ENCODE measurements at places on chromosomes 13 and 19.

- DNase-seq = no peak
These were observed 57.4 kb downstream of the KCNRG start for GRCh38 chr13:50072676-50073075.

DNA sequence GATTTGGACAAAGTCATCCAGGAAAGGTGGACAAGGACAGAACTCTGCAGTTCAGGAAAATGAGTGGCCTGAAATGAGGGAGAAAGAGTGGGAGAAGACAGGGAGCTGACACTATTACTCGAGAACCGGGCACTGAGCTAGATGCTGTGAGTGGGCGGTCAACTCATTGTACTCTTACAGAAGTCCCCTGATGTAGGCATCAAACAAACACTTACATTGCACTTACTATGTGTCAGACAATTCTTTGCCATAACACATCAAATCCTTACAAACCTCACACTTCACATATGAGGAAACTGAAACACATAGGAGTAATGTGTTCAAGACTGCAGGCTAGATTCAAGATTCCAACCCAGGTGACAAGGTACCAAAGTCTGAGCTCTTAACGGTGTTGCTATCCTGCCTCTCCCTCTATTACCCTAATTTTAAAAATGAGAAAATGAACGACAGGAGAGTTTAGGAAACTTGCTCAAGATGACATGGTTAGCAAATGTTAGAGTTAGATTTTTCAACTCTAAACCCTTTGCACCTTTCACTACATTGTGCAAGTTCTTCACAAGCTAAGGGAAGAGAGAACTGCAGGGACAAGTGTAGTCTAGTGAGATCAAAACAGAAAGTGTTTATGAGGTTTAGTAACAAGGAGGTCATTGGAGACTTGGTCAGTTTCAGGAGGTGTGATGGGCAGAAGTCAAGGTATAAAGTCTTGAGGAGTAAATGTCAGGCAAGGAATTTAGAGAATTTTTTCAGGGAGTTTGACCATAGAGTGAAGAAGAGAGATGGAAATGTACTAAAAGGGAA lies 4.9 kb upstream of the MEDAG start:
- DNase-seq = no peak

DNA sequence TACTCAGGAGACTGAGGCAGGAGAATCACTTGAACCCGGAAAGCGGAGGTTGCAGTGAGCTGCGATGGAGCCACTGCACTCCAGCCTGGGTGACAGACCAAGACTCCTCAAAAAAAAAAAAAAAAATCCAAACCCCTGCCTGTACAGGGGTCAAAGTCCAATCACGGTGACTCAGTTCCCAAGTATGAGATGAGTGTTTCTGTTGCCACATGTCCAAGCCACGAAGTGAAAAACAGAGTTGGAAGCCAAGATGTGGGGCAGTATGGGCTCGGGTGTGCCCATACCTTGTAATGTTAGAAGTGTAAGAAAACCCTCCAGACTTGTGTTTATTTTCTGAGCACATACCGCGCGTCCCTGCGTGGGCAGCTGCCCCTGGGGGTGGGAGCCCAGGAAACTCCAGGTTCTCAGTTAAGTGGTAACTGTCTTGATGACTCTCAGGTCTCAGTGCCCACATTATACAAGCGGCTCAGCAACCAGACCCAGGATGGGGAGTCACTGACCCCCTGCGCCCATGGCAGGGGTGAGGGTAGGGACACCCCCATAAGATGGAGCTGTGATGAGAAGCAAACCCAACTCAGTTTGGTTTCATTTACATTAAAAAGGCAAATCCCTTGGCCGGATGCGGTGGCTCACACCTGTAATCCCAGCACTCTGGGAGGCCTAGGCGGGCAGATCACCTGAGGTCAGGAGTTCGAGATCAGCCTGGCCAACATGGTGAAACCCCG lies 1.2 kb upstream of the GPX4 start:
- peak; percentile 97 for DNase-seq

GRCh38 chr13:51444922-51445321 lies 7.9 kb downstream of the INTS6 start:
- DNase-seq = no peak

DNA sequence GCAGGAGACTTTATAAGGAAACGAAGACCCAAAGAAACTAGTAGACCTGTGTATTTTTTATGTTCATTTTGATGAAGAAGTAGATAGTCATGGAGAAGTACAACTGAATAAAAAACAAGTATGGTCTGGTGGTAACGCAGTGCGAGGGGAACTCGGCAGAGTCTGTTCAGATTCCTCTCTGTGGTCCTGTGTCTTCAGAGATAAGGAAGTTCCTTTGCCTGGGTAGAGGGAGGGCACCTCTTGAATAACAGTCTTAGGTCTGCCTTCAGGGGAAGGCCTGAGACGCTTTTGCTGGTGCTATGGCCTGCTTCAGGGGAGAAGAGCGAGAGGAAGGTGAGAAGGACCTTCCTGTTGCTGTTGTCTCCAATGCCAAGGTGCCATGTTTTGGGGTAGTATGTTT lies 25.9 kb upstream of the SLC46A3 start:
- no peak for DNase-seq

DNA sequence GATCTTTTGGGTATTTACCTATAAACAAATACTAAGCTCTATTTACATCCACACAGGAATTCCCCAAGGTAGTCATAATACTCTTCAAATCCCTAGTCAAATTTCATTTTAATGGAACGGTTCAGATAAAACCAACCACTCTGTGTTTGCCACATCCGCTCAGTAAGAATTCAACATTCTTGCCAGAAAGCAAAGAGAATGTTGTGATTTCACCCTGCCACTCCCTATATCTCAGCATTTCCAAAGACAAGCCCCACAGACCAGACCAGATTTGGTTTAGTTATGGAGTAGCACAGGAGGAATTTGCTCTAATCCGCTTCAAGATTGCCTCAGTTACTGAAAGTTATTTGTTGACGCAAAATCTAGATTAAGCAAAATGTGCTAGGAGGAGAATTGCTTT lies 105.6 kb upstream of the SERP2 start:
- DNase-seq = peak; percentile 41

DNA sequence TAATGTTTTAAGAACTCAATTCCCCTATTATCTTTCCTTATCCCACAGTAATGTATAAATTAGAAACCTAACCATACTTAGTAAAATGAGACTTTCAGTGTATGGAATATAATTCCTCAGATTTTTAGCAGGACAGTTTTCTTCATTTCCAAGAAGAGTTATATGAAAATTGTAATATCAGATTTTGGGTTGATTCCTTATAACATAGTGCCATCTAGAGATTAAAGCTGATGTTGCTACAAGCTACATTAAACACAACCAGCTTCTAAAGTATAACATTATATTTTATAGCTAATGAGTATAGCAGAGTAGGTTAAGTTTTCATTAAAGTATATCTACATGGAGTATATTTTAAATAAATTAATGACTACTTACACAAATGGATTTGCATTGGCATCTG lies 99.7 kb upstream of the MIR17HG start:
- DNase-seq = no peak
